Activated CD4-positive, alpha-beta T cell treated with anti-CD3 and anti-CD28 coated beads for 36 hours (primary cell): ENCODE measurements at places on chromosomes 12 and 14.

DNA sequence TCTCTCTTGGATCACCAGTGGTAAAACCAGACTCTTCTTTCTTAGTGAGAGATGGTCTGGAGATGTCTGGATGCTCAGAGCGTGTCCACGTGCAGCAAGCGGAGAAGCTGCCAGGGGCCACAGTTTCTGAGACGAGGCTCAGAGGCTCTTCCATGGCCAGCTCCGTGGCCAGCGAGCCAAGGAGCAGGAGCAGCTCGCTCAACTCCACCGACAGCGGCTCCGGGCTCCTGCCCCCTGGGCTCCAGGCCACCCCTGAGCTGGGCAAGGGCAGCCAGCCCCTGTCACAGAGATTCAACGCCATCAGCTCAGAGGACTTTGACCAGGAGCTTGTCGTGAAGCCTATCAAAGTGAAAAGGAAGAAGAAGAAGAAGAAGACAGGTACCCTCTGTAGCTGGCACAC is 69.0 kb downstream of the TECPR2 start:
- DNase-seq: no peak

DNA sequence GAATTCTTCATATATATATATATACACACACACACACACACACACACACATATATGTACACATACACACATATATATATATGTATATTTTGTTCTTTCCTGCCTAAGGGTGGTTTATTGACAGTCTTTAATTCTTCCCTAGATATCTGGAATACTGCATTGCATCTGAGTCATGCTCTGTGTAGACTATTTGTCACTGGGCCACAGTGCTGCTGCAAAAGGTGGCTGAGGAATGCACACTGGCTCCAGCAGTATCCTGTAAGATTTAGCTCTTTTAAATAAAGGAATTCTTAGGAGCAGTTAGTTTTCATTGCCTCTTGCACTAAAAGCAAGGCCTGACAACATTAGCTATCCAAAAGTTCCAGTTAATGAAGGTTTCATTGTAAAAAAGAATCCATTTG is 200.9 kb downstream of the APAF1 start:
- DNase-seq: no peak

- DNase-seq: no peak
Measured at GRCh38 chr12:58537278-58537677, 383.0 kb downstream of the LRIG3 start.

DNA sequence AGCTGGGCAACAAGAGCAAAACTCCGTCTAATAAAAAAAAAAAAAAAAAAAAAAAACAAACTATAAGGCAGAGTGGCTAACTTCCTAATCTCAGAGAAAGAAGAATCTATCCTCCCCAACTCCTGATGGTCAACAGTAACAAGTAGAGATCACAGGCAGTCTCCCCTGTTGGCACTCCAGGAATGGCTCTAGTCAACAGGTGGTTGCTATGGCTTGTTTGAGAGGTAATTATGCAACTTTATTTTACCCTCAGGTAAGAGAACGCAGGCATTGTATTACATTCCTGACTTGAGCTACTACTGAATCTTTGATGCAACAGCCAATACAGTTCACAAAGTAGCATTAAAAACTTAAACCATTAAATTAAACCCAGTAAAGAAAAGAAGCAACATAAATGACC is 180.3 kb downstream of the DICER1 start:
- no peak for DNase-seq

DNA sequence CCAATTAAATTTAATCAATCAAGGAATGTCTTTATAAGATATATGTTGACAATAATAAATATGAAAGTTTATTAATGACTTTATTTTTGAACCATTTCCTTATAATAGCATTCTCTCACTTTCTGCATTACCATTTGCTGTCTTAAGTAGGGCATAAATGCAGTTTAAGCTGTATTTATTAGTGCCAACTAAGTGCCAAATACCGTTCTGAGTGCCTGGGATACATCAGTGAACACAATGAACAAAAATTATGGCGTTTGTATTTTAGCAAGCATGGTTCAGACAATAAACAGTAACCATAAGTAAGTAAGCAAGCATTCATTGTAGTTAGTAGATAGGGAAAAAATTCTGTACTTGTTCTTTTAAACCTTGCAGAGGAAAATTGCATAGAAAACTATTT is 145.8 kb downstream of the FUT8 start:
- no peak for DNase-seq

DNA sequence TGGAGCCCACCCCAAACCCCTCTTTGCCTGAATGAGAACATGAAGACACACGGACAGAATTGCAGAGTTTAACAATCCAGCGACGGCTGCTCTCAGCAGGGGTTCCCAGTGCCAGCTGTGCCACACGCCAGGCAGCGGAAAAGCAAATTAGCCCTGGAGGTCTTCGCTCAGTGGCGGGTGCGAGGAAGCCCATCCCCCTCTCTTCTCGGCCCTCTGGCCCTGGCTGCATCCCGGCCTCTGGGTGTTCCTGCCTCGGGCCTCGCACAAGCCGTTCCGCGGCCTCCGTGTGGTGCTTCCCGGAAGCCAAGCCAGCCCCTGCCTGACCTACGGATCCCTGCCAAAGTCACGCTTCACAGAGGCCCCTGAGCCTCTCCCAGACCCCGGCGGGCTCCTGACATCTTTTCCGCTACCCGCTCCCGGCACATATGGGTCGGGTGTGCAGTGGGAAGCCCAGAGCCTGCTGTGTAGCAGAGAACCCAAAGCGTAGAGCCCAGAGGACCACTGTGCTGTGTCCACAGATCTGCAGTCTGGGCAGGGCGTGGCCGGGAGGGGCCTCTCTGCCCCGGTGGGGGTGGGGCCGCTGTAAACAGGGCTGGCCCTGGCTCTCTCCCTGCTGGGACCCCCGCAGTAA is 70.7 kb upstream of the GALNT9 start:
- no peak for DNase-seq

- no peak for DNase-seq
Measured at GRCh38 chr12:64760808-64761573, 1.8 kb upstream of the GNS start.

DNA sequence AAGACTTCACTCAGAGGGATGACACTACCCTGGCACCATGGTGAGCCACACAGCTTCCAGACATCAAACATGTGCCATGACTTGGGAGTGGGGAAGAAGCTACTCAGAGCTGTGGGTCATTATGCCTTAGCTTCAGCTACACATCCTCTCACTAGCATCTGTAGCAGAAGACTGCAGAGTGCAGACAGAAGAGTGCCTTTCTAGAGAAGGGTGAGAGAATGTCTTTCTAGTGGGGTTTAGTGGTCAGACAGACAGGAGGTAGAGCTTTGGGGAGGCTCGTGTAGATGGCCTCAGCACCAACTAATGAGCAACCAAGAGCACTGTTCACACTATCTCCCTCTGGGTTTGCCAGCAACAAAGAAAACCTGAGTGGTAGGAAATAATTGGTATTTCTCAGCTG is 4.9 kb upstream of the B4GALNT3 start:
- DNase-seq: no peak

DNA sequence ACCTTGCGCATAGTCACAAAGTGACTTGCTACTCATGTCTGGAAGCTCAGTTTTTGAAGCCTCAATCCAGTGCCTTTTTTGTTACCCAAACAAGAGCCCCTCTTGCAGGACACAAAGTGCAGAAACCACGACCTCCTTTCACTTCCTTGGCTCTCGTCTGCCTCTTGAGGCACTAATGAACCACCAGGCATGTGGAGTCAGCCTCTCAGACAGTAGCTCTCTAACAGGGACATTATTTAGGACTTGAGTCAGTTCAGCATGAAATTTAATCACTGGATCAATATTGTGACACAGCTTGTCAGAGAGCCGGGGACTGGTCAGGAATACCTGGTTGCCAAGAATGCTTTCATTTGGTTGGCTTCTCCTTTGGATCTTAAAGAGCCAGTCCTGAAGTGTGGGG is 46.7 kb downstream of the HSPB8 start:
- DNase-seq: no peak

DNA sequence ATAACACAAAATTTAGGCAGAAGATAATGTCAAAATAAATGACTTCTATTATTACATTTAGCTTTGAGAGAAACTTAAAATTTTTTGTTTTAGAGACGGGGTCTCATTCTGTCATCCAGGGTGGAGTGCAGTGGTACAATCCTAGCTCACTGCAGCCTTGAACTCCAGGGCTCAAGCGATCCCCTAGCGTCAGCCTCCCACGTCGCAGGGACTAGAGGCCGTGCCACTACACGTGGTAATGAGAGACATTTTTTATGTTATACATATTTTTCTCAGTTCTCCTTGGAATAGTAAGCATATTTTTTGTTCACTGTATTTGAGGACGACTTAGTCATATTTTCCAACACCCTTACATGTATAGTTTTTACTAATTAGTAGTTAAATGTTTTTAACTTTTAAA is 21.5 kb upstream of the NUDT4 start:
- no peak for DNase-seq

DNA sequence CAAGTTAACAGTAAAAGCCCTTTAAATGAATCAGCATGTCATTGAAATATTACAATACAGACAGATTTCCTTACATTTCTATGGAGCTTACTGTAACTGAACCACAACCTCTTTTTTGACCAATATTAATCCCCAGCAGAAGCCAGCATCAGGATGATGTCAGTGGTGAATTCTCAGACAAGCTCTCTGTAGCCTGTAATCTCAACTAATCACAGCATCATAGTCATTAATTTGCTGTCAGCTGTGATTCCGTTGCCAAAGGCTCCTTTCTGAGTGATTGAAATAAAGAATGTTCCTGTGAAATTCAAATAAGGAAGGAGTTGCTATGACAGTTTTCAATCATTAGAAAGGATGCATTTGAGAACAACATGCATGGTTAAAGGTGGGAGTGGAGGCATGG is 323.1 kb downstream of the PDZRN4 start:
- DNase-seq: no peak

GRCh38 chr14:22026527-22026926 is 352.9 kb upstream of the OR4E1 start:
- no peak for DNase-seq

- no peak for DNase-seq
Measured at GRCh38 chr14:30214014-30214413, 286.4 kb upstream of the PRKD1 start.

DNA sequence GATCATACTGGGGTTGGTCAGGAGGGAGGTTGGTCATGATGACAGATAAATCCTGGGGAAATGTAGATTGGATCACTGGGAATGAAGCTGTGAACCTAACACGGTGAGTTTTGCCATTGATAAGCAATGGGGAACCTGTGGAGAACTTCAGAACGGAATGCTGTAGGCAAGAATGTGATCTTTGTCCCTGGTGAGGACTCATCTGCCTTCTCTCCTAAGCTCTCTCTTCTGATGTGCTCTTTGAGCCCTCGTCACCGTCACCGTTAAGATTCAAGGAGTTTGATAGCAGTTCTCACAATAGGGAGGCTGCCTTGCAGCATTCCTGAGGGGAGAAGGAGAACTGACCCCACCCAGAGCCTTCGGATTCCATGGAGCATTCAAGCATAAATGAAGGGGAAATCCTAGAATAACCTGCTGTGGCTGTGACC is 217.6 kb downstream of the ANO6 start:
- no peak for DNase-seq

DNA sequence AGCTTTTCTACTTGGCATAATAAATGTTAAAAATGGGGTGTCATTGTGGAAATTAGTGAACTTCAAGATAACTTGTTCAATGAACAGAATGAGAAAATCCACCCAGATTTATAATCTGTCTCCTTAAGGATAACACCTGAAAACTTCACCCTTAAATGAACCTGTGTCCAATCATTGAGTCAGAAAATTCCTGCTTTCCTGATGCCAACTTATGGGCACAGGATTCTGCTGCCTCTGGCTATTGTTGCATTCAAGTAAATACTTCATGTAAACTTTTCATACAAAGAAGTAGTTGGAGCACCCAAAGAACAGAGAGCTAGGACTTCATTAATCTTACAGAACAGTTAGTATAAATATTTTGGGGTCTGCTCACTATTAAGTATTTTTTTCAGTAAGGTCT is 98.9 kb upstream of the PLEKHA5 start:
- no peak for DNase-seq

DNA sequence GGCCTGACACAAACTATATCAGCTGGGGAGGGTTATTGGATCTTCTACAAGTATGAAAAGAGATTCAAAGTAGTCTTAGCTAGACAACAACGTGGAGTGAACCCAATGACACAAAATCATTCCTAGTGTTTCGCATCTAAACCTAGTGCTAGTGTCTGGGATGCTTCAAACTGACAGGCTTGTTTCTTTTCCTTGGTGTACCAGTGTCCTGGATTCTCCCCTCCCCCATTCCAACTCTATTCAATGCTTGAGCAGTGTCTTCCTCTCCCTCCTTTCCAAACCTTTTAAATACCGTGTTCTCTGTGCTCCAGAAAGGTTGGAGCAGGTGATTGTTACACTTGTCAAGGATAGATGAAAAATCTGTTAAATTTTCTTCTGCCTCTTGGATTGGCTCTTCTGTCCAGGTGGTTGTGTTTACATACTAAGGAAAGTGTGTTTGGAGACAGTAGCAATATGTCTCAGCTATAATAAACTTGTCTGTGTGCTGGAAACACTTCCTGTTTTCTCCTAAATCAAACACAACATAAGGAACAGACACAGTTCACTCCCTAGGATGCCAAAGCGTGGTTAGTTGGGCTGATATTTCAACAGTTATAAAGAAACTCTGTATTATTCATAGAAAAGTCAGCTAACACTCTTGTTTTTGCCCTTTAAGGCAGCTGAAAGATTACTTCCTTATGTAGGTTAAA is 14.4 kb upstream of the GUCY2C start:
- DNase-seq: no peak

DNA sequence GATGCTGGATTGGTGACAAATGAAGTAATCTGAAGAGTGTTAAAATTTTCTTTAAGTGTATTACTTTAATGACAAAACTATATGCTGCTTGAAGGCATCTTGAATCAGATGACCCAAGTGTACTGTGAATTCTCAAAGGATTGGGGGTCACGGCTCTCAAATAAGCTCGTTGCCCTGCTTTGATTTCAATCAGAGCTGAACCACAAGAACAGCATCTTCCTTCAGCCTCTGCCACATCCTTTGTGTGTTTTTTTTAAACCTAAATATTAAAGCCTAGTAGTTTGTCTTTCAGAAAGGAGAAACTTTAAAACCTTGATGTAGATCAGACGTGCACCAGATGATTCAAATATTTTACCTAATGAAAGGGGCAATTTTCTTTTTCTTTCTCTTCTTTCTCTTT is 11.7 kb downstream of the ELK3 start:
- DNase-seq: no peak

GRCh38 chr14:102764220-102764671 is 13.0 kb upstream of the TRAF3 start:
- no peak for DNase-seq

GRCh38 chr14:80653956-80654355 is 287.6 kb downstream of the CEP128 start:
- DNase-seq: no peak
